ENCODE measurements at places on chromosomes 6 and 20.

DNA sequence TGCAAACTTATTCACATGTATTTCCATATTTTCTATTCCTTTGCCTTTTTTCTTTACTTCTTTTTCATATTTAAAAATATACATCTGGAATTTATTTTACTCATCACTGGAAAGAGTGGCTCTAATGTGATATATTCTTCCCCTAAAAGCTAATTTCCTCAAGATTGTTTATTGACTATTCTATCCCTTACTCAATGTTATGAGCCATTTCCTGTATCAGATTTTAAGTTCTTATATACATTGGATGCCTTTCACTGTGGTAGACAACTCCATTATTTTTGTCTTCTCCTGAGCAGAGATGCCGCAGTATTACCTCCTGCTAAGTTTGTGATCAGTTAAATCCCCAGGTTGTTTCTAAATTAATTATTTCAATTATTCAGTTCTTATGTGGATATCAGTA, 418.4 kb upstream of the JAG1 start:
- DNase-seq = no peak

DNA sequence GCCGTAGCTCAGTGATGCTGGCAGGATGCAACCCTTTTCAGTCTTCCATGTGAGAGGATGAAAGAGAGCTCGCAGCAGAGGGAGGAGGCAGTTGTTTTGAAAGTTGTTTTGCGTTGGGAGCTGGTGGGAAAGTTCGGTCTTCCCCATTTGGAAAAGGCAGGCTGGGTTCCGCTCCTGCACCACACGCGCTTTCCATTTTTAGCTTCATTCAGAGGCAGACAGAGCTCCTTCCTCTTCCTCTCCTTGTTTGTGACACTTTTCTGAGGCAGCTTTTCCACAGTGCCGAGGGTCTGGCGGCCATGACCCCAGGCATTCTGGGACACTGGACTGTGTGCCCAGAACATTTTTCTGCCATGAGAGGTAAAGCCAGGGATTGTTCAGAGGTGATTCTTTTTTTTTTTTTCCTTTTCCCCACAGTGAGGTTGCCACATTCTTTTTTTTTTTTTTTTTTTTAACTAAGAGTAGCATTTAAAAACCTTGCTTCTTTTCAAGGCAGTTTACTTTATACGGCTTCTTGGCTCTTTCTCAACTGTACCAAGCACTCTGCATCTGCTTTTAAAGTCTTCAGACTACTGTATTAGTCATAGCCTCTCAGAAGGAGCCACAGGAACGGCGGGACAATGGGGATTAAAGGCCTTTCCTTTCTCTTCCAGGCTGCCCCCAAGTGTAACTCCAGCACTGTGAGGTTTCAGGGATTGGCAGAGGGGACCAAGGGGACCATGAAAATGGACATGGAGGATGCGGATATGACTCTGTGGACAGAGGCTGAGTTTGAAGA, 1.6 kb downstream of the PRDM1 start:
- no peak for DNase-seq

- DNase-seq = no peak
Measured at GRCh38 chr20:60085551-60086132, 127.4 kb downstream of the CDH26 start.

GRCh38 chr6:96276856-96277255, 244.8 kb upstream of the UFL1 start:
- DNase-seq = no peak

GRCh38 chr6:31128093-31128676, 7.9 kb upstream of the CDSN start:
- peak; percentile 44 for DNase-seq

GRCh38 chr6:118589186-118589585, 41.1 kb downstream of the PLN start:
- DNase-seq = no peak

DNA sequence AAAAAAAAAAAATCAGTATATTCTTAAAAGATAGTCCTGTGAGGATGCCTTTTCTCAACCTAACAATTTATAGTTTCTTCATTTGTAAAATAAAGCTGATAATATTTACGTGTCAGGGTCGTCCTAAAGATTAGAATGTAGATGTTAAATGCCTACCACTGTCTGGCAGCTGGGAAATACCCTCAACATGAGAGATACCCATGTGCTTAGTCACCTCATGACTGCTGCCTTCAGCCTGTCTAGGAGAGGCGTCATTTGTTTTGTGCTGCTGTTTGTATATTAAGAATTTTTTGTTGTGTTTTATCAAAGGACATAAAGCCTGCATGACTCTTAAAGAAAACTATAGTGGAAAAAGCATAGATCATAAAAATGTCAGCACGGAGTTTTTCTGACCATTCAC, 9.5 kb downstream of the FAM120B start:
- peak; percentile 48 for DNase-seq

DNA sequence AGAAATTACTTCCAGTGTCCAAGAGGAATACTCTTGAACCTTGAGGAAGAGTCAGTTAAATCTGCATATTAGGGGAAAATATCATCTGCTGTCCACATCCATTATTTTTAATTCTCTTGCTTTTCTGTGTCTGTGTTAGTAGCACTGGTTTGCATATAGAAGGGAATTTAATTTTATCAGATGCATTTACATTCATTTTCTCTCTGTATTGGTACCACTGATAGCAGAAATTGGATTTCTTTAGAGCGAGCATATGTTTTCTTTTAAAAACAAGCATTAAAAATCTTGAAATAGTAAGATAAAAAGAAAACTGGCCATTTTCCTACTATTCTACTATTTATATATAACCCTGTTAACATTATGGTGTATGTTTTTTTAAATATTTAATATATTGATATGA, 83.8 kb downstream of the KIZ start:
- no peak for DNase-seq

GRCh38 chr6:163151212-163151611, 263.3 kb upstream of the QKI start:
- DNase-seq = no peak

DNA sequence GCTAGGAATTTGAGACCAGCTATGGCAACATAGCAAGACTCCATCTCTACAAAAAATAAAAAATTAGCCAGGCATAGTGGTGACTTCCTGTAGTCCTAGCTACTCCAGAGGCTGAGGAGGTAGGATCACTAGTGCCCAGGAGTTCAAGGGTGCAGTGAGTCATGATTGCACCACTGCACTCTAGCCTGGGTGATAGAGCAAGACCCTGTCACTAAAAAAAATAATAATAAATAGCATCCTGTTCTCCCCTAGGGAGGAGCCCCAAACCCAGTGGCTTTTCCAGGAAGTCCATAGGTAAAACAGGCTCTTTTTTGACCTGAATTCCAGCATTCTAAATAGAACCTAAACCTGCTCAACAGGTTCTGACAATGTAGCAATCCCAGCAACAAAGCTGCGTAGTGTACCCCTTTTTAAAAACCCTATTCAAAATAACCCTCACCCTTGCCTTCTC, 192.0 kb downstream of the ALDH8A1 start:
- no peak for DNase-seq

- no peak for DNase-seq
Measured at GRCh38 chr6:45988635-45989034, 27.0 kb downstream of the CLIC5 start.

- DNase-seq = peak; percentile 64
Measured at GRCh38 chr20:47305667-47306066, 50.8 kb downstream of the ZMYND8 start.

- DNase-seq = no peak
Measured at GRCh38 chr6:151422981-151423380, 28.9 kb downstream of the RMND1 start.

GRCh38 chr20:56453352-56453751, 15.1 kb upstream of the RTF2 start:
- no peak for DNase-seq

Measured in NCI-H226 (cell line).